ENCODE measurements at places on chromosomes 11 and 22.
A peak's percentile ranks its signal among the peaks of the same experiment; 100 is the strongest.

GRCh38 chr22:37892566-37893335, 13.3 kb upstream of the MICALL1 start:
- H3K4me3 ChIP-seq: no peak overlapping the region
- peaks cover 31% of the 10 kb centered on the region for H3K36me3 ChIP-seq
- no peak overlapping the region for H3K27ac ChIP-seq
- H3K4me1 ChIP-seq: peaks cover 26% of the 10 kb centered on the region
- DNase-seq: no peak

DNA sequence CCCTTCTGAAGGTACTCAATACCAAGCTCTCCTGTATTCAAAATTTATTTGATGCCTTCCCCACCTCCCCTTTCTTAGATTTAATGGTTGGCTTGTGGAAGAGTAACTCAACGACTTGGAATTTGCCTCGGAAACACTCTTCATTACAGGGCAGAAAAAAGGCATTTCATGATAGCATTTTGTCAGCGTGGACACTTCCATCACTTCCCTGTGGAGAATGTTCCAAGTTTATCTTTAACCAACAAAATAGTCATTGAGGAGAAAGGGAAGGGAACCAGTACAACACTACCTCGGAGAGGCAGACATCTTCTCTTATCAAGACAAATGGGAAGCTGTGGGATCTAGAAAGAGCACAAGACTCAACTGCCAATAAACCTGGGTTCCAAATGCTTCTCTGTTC, 177.2 kb upstream of the MTMR2 start:
- no peaks in the 10 kb centered on the region for H3K4me1 ChIP-seq
- H3K27me3 ChIP-seq: no peaks in the 10 kb centered on the region
- no peak for DNase-seq
- H3K36me3 ChIP-seq: no peaks in the 10 kb centered on the region
- H3K27ac ChIP-seq: no peak overlapping the region
- no peak overlapping the region for H3K4me3 ChIP-seq

DNA sequence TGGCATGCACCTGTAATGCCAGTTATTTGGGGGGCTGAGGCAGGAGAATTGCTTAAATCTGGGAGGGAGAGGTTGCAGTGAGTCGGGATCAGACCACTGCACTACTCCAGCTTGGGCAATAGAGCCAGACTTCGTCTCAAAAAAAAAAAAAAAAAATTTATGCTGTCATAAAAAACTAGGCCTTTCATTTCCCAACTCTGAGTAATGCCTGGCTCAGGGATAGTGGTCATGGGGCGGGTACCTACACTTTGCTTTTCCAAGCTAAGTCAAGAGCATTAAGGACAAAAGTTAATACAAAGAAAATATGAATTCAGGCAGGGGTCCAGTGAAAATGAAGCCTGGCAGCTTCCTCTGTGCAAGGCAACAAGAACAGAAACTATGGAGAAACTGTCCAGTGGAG, 16.3 kb downstream of the CPSF7 start:
- DNase-seq: no peak
- peaks cover 96% of the 10 kb centered on the region for H3K36me3 ChIP-seq
- no peaks in the 10 kb centered on the region for H3K27me3 ChIP-seq
- H3K27ac ChIP-seq: no peak overlapping the region

DNA sequence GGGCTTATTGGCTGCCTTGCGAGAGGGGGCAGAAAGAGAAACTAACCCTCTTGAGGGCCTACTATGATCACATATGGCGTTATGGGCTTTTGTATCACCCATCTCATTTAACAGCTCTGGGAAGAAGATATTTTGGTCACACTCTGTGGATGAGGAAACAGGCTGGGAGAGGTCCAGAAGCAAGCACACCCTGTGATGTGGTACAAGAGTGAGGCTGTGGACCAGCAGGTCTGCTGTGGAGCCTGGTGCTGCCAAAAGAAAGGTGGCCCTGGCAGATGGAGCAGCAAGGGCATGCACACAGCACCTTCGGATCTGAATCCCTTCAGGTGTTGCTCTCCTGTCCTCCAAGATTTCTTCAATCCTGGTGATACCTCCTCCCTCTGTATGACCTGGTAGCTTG, 64.1 kb downstream of the KCNC1 start:
- no peak for DNase-seq
- H3K27me3 ChIP-seq: no peaks in the 10 kb centered on the region
- peaks cover 2% of the 10 kb centered on the region for H3K36me3 ChIP-seq
- H3K27ac ChIP-seq: no peak overlapping the region
- H3K4me3 ChIP-seq: no peak overlapping the region

GRCh38 chr11:72736452-72737069, 15.6 kb downstream of the ARAP1 start:
- H3K27ac ChIP-seq: peak overlapping the region; percentile 83
- no peak overlapping the region for H3K4me3 ChIP-seq
- H3K4me1 ChIP-seq: peaks cover 59% of the 10 kb centered on the region
- H3K27me3 ChIP-seq: no peaks in the 10 kb centered on the region

DNA sequence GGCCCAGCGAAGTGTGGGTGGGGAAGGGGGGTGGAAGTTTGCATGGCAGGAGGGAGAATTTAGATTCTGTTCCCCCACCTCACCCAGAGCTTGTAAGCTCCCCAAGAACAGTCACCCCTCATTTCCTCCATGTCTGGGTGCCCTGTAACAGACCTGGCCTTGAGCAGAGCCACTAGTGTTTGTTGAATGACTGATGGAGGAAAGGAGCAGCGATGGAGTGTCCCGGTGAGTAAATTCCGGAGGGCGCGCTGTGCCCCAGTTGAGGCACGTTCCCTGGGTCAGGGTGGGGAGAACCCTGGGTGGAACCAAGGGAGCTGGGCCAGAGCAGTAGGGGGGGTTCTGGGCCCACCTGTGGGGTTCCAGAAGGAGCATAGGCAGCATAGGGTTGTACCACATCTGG, 827 bp downstream of the NAALADL1 start:
- DNase-seq: no peak
- no peaks in the 10 kb centered on the region for H3K27me3 ChIP-seq
- no peaks in the 10 kb centered on the region for H3K36me3 ChIP-seq
- peaks cover 22% of the 10 kb centered on the region for H3K4me1 ChIP-seq
- H3K27ac ChIP-seq: no peak overlapping the region

- no peak overlapping the region for H3K27ac ChIP-seq
- H3K36me3 ChIP-seq: no peaks in the 10 kb centered on the region
- no peaks in the 10 kb centered on the region for H3K27me3 ChIP-seq
- no peak for DNase-seq
Observed at GRCh38 chr11:26028393-26028911, 303.5 kb upstream of the ANO3 start.

DNA sequence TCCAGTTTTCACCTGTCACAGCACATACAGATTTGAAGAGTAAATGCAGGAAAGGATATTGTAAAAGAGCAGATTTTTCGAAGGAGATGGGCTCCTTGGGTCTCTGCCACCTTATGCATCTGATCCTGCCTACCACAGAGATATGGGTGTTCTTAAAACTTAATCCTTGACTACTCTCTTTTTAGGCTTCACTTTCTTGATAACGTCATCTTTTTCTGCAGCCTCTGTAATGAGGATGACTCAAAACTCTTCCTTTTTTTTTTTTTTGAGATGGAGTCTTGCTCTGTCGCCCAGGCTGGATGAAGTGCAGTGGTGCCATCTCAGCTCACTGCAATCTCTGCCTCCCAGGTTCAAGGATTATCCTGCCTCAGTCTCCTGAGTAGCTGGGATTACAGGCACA, 7.8 kb downstream of the PRR14L start:
- H3K4me3 ChIP-seq: no peak overlapping the region
- H3K27ac ChIP-seq: no peak overlapping the region
- DNase-seq: no peak
- H3K36me3 ChIP-seq: peaks cover 28% of the 10 kb centered on the region
- no peaks in the 10 kb centered on the region for H3K27me3 ChIP-seq

- peaks cover 79% of the 10 kb centered on the region for H3K4me1 ChIP-seq
Observed at GRCh38 chr11:67439321-67440228, 2.1 kb upstream of the PTPRCAP start.

- DNase-seq: no peak
- no peak overlapping the region for H3K27ac ChIP-seq
- H3K4me3 ChIP-seq: no peak overlapping the region
- no peaks in the 10 kb centered on the region for H3K27me3 ChIP-seq
- peaks cover 65% of the 10 kb centered on the region for H3K36me3 ChIP-seq
Observed at GRCh38 chr11:16744128-16744725, 5.8 kb downstream of the C11orf58 start.

GRCh38 chr11:125247431-125247830, 82.9 kb downstream of the PKNOX2 start:
- H3K36me3 ChIP-seq: no peaks in the 10 kb centered on the region
- no peaks in the 10 kb centered on the region for H3K27me3 ChIP-seq
- no peak for DNase-seq
- H3K27ac ChIP-seq: no peak overlapping the region
- no peak overlapping the region for H3K4me3 ChIP-seq

- peaks cover 5% of the 10 kb centered on the region for H3K4me1 ChIP-seq
- no peaks in the 10 kb centered on the region for H3K27me3 ChIP-seq
- DNase-seq: no peak
- peaks cover 46% of the 10 kb centered on the region for H3K36me3 ChIP-seq
- H3K4me3 ChIP-seq: no peak overlapping the region
Observed at GRCh38 chr11:117186431-117186761, 7.9 kb downstream of the SIDT2 start.

DNA sequence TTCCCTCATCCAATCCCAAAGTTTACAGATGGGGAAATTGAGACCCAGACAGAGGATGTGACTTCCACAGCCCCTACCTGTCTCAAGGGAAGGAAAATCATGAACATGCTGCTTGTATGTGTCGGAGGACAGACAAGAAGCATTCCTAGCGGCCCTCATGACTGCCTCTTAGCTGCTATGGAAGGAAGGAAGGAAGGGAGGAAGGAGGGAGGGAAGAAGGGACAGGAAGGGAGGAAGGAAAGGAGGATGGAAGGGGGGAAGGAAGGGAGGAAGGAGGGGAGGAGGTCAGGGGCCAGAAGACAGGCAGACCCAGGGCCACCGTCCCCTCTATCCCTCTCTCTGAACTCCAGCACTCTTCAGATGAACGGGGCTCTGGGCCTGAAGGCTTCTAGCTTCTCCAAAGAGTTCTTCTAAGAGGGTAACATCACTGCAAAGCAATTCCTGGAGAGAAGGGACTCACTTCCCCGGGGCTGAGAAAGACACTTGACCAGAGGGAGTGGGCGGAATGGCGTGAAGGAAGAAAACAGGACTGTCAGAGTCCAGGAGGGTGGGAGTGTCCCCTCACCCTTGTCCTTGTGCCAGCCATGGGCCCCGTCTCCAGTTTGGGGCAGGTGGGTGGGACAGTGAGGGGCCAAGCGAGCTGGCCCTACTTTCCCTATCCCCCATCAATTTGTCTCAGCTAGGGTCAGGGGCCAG, 149.4 kb downstream of the FEZ1 start:
- no peak for DNase-seq
- no peaks in the 10 kb centered on the region for H3K27me3 ChIP-seq
- H3K4me3 ChIP-seq: no peak overlapping the region
- H3K36me3 ChIP-seq: no peaks in the 10 kb centered on the region

DNA sequence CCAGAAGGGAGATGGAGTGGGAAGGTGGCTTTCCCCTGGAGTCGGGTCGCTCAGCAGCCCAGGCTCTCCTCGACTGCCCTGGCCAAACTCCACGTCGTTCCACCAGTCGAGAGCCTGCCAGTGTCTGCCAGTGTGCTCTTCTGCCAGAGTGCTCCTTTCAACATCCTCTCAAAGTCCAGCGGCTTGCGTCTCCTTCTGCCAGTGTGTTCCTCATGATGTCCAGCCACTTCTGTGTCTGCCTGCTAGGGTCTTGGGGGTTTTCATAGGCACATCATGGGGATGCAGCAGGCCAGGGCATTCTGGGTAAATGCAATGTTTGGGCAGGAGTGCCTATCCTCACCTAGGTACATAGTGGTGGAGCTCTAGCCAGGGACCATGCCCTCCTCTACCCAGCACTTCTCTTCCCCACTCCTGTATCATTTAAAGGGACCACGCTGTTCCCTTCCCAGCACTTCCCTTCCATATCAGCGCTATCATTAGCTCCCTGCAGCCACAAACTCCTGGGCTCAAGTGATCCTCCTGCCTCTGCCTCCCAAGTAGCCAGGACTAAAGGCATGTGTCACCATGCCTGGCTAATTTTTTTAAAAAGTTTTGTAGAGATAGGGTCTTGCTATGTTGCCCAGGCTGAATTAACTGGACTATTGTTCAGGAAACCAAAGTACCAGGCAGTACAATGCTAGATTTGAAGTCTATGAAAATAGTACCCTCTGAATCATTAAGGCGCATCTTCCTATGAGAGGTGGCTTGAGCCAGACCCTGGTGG, 62.9 kb upstream of the CLDN5 start:
- H3K27me3 ChIP-seq: no peaks in the 10 kb centered on the region
- DNase-seq: no peak
- no peak overlapping the region for H3K27ac ChIP-seq
- H3K36me3 ChIP-seq: no peaks in the 10 kb centered on the region

DNA sequence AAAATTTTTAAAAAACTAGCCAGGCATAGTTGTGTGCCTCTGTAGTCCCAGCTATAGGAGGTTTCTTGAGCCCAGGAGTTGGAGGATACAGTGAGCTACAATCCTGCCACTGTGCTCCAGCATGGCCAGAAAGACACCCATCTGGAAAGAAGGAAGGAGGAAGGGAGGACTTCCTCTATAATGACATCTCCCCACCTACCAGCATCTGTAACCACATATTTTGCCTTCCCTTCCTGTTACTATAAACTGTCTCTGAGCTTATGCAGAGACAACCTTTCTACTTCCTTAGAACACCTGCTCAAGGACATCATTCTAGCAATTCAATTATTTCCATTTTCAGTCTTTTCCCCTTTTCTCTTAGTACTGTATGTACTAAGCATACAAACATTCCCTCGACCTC, 2.2 kb upstream of the NUP160 start:
- H3K4me3 ChIP-seq: no peak overlapping the region
- DNase-seq: no peak
- peaks cover 10% of the 10 kb centered on the region for H3K36me3 ChIP-seq
- H3K4me1 ChIP-seq: peaks cover 47% of the 10 kb centered on the region
- no peak overlapping the region for H3K27ac ChIP-seq

GRCh38 chr11:5626196-5626595, 1.4 kb downstream of the TRIM34 start:
- DNase-seq: no peak
- H3K27me3 ChIP-seq: no peaks in the 10 kb centered on the region
- H3K27ac ChIP-seq: no peak overlapping the region
- no peaks in the 10 kb centered on the region for H3K36me3 ChIP-seq
- peaks cover 27% of the 10 kb centered on the region for H3K4me1 ChIP-seq
- no peak overlapping the region for H3K4me3 ChIP-seq

GRCh38 chr22:47411006-47411405, 648.6 kb downstream of the TBC1D22A start:
- peaks cover 6% of the 10 kb centered on the region for H3K27me3 ChIP-seq
- no peak for DNase-seq
- no peaks in the 10 kb centered on the region for H3K36me3 ChIP-seq
- no peak overlapping the region for H3K4me3 ChIP-seq
- H3K4me1 ChIP-seq: no peaks in the 10 kb centered on the region

- H3K4me3 ChIP-seq: no peak overlapping the region
- peaks cover 89% of the 10 kb centered on the region for H3K36me3 ChIP-seq
- no peak for DNase-seq
- H3K4me1 ChIP-seq: no peaks in the 10 kb centered on the region
Observed at GRCh38 chr11:74936087-74936486, 12.8 kb downstream of the XRRA1 start.
